Hippocampal formation (tissue), 2 donors: ENCODE measurements at places on chromosomes 6 and 20.

- DNase-seq: no peak
Observed at GRCh38 chr6:54878718-54879117, 32.1 kb downstream of the FAM83B start.

- no peak for DNase-seq
Observed at GRCh38 chr6:124604719-124605118, 357.5 kb upstream of the RNF217 start.

- DNase-seq: no peak
Observed at GRCh38 chr20:63284083-63284440, 8.9 kb upstream of the COL20A1 start.

DNA sequence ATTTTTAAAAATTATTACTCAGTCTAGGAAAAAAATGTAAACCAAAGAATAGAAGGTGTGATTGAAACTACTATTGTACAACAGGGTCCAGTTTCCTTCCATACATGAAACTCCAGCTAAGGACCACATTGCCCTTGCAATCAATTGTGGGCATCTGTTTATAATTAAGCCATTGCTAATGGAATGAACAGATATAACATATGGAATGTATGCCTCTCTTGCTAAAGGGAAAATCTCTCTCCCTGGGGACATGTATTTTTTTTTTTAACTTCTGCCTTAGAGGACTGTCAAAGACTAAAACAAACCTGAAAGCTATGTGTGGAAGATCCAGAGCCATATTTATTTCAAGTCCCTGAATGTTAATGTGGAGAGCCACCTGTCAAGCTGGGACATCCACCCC is 336.8 kb upstream of the MANEA start:
- no peak for DNase-seq

DNA sequence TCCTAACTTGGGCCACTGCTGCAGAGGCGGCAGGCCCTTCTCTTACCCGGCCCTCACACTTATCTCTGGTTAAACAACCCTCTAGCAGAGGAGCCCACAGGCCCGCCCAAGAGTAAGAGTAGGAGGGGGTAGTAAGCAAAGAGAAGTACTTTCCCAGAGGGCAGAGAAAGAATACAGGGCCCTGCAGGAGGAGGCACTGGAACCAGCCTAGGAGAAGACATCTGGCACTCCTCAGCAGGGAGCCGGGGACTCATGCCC is 10.1 kb downstream of the MTCH1 start:
- DNase-seq: no peak

DNA sequence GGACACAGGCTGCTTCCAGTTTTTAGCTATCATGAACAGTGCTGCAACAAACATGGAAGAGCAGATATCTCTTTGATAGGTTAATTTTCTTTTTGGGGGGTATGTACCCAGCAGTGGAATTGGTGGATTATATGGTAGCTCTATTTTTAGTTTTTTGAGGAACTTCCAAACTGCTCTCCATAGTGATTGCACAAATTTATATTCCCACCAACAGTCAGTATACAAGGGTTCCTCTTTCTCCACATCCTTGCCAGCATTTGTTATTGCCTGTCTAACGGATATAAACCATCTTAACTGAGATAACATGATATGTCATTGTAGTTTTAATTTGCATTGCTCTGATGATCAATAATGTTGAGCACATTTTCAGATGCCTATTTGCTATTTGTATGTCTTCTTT is 237.6 kb downstream of the MMUT start:
- DNase-seq: no peak

- DNase-seq: no peak
Observed at GRCh38 chr6:18240230-18240629, 24.1 kb downstream of the DEK start.

DNA sequence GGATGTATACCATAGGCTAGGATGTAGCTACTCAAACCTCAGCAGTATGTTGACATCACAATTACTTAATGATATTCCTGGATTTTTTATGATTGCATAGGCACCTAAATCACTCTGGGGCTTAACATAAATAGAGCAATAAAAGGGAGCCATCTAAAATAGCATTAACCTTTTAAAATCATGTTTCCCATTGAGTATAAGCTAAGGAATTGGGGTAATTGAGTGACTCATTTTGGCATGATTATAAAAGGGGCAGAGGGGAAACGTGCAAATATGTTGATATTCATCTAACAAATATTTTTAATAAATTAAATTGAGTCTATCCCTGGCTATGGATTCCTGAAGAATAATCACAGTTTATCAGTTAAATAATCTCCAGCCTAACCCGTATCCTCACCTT is 74.0 kb upstream of the ADGRF1 start:
- no peak for DNase-seq

DNA sequence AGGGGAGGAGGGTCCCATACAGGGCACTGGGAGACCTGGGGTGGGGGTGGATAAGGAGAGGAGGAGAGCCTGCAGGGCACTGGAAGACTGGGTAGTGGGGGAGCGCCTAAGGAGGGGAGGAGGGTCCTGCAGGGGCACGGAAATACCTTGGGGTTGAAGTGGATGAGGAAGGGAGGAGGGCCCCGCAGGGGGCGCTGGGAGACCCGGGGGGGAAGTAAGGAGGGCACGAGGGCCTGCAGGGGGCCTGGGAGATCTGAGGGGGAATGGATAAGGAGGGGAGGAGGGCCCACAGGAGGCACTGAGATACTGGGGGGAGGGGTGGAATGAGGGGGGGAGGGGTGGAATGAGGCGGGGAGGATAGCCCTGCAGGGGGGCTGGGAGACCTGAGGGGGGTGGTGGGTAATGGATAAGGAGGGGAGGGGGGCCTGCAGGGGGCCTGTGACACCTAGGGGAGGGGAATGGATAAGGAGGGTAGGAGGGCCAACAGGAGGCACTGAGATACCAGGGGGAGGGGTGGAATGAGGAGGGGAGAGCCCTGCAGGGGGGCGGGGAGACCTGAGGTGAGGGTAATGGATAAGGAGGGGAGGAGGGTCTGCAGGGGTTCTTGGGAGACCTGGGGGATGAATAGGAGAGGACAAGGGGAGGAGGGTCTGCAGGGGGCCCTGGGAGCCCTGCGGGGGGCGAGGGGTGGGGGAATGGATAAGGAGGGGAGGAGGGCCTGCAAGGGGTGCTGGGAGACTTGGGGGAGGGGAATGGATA is 567 bp upstream of the CTCFL start:
- no peak for DNase-seq

- no peak for DNase-seq
Observed at GRCh38 chr6:134132494-134133141, 80.2 kb upstream of the SLC2A12 start.

DNA sequence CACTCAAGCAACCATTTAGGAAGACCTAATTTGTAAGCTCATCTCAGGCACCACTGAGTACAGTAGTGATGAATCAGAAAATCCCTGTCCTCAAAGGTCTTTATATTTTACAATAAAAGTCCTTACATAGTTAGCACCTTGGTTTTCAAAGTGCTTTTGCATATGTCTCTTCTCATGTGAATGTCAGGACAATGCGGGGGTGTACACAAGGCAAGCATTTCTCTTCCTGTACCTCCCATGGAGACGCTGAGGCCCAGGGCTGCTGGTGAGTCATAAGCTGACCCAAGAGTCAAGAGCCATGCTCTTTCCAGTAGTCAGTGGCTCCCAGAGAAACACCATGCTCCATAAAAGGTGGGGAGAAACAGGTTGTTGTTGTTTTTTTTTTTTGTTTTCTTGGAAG is 174.0 kb downstream of the GJA10 start:
- no peak for DNase-seq

GRCh38 chr6:223136-223535 is 69.2 kb upstream of the DUSP22 start:
- DNase-seq: no peak

DNA sequence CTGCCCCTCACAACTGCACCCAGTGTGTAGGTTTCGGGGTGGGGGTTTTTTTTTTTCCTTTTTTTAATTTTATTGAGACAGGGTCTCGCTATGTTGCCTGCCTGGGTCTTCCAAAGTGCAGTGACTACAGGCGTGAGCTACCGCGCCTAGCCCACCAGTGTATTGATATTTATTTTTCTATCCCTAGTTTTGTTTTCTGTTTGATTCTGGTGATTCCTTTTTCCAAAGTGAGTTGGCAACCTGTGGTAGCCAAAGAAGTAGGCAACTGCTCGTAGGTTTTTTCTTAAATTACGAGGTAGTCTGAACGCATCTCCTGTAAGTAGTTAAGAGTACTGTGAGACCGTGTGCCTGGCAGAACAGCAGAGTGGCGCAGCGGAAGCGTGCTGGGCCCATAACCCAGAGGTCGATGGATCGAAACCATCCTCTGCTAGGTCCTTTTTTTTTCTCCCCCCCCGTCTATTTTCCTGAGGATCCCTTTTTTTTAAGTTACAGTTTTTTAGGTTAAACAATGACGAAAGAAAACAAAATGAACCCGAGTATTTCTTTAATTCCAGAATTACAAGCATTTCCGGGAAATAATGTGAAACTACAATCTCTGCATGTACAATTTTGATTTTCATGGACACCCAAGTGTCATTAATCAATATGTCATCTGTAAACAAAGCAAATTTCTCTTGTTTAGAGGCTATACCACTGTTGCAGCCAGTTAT is 78.7 kb upstream of the BTN3A2 start:
- peak; percentile 82 for DNase-seq

DNA sequence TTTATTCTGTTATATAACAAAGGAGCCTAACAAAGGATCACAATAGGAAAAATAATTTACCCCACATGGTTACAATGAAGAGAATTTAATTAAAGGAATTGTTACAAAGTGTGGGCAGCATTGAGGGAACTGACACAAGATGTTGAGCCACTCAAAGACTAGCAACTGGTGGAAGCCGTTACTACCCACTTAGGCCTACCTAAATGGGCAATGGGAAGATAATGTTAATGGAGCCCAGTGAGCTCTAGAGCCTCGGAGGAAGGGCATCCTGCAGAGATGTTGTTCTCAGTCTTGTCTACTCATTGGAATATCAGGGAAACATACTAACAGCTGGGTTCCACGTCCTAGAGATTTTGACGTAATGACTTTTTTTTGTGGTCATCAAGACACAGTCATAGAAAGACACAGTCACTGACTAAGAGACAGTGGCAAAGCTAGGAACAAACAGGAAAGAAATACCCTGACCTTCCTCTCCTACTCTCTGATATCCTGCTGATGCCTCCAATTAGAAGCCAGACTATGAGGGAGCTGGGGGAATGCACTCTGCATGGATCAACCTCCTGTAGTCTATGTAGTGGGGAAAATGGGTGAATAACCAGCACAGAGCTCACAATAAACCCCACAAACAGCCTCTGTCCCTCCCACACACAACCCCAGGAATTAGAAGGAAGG is 523.8 kb upstream of the FLRT3 start:
- no peak for DNase-seq

DNA sequence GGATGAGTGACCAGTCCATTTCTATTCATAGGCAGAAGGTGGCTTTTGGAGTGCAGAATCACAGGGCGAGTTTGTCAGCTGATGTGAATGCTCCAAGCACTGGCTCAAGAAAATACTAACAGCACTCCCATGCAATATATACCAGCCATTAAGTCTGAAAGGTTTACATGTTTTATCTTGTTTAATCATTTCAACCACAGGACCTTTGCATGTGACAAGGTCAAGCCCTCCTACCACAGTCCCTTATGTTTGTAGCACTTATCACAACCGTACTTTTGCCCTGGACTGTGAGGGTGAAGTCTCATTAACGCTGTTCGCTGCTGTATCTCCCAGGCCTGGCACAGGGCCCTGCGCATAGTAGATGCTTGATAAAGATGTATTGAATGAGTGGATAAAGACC is 99.3 kb upstream of the PMEPA1 start:
- no peak for DNase-seq

GRCh38 chr6:150692604-150693003 is 92.9 kb downstream of the PLEKHG1 start:
- no peak for DNase-seq

DNA sequence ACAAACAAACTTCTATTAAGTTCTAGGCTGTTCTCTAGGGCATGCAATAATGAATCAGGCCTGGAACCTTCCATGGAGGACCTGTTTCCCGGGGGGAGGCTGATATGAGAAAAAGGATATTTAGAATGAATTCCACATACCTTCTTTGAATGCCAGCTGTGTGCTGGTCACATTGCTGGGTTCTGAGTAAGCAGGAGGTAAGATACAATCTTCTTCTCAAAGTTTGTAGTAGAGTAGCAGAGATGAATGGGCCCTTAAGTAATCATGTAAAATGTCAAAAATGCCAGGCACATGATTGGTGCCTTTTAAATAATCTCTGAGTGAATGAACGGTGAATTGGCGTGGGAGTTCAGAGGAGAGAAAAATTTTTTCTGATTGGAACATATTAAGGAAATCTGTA is 47.4 kb downstream of the TGM2 start:
- no peak for DNase-seq
